ENCODE measurements at places on chromosomes 1 and 21.

DNA sequence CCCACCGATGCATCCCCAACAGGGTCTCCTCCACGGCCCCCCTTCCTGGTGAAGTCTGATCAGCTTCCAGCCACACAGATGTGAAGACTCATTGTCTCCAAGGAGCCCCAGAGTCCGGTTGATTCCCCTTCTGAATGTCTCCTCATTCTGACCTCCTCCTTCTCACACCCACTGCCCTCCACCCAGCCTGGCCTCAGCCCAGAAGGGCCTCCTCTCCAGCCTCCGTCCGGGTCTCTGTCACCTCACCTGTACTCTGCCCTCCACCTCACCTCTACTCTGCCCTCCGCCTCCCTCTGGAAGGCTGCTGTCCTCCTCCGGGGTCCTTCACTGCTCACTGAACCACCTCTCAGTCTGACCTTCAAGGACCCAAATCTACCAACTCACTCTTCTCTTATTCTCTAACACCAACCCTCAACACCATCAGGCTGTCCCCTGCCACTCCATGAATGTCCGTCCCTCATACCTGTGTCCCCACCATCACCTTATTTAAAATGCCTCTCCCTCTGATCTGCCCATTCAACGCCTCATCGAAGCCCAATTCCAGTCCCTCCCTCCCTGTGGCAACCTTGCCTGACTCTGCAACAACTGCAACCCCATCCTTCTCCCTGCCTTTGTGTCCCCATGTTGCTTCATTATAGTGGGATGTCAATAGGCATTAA, 201.2 kb downstream of the TOMM20 start:
- no peak for DNase-seq

- peak; percentile 57 for DNase-seq
Observed at GRCh38 chr1:169741666-169742394, 8.0 kb upstream of the SELE start.

GRCh38 chr1:84780000-84780716, 89.9 kb upstream of the SSX2IP start:
- DNase-seq: no peak

- no peak for DNase-seq
Observed at GRCh38 chr1:196029410-196029809, 578.8 kb downstream of the KCNT2 start.

- peak; percentile 32 for DNase-seq
Observed at GRCh38 chr1:74818661-74819456, 85.9 kb downstream of the TYW3 start.

DNA sequence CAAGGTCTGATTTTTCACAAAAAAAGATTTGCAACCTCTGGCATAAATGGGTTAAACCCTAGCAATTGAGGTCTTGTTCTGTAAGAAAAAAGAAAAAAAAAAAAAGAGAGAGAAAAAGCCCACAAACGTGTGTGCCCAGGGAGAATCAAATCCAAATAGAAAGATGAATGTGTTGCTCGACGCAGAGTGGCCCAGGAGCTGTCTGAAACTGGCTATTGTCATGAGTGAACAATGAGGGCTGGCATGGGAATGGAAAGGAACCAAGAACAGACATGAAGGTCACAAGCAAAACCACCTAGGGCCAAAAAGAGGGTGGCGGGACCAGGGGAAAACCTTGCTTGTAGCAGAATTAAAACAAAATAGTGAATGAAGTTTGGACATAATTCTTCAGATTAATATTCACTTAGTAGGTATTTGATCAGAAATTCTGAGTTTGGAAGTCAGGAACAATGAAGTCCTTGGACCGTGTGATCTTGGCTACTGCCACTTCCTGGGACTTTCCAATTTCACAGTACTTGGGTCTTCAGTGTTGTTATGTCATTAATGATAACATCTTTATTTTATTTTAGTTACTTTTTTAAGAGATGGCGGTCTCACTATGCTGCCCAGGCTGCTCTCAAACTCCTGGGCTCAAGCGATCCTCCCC, 3.1 kb downstream of the ENO1 start:
- no peak for DNase-seq

- no peak for DNase-seq
Observed at GRCh38 chr1:94105957-94106529, 14.9 kb downstream of the ABCA4 start.

GRCh38 chr1:208336137-208336518, 91.9 kb upstream of the PLXNA2 start:
- DNase-seq: no peak

DNA sequence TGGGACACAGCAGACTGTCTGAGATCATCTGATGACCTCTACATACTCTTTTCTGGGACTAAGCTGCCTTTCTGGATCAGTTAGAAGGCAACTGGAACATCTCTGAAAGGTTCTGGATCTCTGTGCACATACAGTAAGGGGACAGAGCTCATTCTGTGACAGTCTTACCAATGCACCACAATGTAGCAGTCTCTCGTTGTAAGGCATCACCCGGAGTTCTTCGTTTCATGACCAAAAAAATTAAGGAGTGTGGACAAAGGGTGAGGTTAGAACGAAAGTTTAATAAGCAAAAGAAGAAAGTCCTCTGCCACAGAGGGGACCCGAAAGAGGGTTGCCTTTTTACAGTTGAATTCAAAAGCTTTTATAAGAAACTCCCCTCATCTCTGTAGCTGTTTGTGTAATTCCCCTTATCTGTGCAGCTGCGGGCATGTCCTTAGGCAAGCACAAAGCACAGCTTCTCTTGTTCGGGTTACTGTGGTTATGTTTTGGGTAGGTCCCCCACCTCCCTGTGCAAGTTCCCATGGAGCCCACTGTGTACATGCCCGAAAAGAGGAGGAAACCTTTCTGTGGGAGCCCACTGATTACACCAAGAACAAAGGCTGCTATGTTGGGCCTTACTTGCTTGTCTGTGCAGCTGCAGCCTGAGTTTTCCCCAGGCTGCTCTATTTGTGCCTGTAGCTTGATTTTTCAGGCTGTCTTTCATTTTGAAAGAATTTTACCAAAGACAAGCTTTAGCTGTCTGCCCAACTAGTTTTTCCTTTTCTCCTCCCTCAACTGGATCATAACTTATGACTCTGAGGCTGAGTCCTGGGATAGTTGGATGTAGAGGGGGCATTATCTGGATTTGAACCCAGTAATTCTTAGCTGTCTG, 53.1 kb upstream of the CACNA1E start:
- no peak for DNase-seq

GRCh38 chr1:30870035-30870434, 38.5 kb downstream of the SDC3 start:
- DNase-seq: no peak

DNA sequence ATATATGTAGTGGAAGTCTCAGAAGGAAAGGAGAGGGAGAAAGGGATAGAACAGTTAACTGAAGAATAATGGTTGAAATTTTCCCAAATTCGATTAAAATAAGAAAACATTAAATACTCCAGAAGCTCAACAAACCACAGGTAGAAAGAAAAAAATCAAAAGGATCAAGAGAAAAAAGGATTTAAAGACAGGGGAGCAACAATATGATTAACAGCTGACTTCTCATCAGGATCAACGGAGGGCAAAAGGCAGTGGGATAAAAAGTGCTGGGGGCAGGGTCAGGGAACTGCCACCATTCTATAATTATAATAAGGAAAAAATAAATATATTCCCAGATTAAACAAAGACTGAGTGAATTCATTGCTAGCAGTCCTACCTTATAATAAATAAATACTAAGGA, 55.3 kb downstream of the CDKN2C start:
- no peak for DNase-seq

DNA sequence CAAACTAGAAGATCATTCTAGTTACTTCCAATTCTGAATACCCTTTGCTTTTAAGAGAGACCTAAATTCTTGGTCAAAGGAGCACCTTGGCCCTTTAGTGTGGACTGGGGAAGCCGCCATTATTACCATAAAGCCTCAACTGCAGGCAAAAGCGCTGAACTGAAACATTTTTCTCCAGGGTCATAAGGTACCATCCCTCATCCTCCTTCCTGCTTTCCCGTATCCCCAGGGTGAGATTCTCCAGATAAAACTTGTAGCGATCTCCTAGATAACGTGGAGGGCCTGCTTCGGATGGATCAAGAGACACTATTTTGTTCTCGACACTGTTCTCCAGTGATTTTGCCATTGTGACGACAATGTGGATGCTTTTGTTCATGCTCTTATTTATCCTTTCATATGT, 9.8 kb downstream of the SLAMF1 start:
- no peak for DNase-seq

- DNase-seq: peak; percentile 87
Observed at GRCh38 chr1:231827337-231828105, 200.9 kb downstream of the DISC1 start.

DNA sequence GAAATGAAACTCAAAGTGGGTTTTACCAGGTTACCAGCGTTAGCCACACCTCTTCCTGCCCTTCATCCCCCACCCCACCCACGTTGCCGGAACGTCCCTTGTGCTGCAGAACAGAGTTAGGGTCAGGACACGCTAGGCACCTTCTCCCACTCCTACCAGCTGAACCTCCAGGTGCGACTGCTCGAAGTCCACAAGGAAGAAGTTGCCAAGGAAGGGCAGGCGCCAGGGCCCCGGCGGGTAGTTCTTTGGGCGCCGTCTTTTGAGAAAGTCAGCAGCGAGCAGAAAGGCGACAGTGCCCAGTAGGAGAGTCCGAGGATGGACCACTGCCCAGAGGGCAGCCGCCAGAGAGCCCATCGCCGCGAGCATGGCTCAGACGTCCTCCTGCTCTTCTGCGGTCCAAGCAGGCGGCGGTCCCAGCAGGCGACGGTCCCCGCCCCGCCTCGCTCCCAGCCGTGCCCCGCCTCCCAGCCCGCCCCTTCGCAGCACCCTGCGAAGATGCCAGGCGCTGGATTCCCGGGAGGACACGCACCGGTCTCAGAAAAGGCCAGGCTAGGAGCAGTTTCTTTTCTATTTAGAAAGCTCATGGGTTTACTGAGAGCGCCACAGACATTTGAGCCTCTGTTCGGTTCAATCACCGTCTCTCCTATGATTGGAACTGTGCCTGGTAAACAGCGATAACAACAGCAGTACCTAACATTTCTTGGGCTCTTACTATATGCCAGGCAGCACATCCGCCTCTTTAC, at the start of gene CYP2J2:
Gene CYP2J2 (minus strand): TSS at position 393 of the 743 bp plus-strand sequence. CDS start 27 bp downstream, at position 366.
- no peak for DNase-seq

GRCh38 chr1:27042670-27043069, 30.0 kb upstream of the TENT5B start:
- no peak for DNase-seq

DNA sequence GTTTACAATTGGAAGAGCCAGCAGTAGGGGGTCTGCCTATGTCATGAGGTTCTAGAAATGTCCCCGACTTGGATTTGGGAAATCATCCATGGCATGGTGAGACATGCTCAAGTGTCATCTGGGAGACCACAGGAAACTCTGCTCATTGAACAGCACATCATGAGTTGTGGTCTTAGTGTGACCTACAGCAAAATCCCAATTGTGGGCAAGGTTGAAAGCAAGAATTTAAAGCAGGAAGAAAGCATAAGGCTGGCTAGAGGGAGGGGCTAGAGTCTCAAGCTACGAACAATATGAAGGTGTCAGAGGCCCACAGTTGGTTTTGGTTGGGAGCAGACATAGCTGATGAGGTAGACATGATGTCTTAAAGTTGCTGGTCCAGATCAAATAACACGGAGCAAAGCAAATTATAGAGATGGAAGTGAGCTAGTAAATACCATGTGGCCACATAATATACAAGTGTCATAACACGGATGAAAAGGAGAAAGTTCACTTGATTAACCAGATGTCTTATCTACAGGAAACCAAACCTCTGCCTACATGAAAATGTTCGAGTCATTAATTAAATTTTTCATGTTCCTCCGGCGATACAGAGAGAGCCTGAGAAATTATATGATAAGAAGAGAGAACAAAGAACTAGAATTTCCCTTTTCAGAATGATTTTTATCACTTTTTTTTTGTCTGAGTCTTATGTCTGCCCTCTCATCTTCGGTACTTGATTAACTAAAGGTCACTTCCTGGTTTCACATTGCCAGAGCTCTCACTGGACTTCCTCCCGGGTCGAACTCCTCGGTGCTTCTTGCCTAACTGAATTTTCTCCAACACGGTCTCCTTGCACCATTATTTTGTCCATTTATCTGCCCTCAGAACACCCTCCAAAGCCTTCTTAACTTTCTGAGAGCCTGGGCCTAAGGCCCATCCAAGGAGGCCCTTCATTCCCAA, 67.5 kb upstream of the DUSP10 start:
- DNase-seq: no peak

DNA sequence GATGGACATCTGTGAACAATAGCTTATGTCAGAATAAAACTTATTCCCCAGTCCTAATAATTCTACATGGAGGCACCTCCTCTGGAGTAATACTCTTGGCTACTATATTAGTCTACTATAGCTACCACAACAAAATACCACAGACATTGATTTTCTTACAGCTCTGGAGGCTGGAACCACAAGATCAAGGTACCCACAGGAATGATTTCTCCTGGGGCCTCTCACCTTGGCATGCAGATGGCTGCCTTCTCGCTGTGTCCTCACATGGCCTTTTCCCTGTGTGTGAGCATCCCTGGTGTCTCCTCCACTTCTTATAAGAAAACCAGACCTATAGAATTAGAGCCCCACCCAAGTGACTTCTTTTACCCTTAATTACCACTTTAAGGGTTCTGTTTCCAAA, 244.3 kb downstream of the BARHL2 start:
- no peak for DNase-seq

GRCh38 chr1:219498666-219499065, 114.2 kb downstream of the ZC3H11B start:
- DNase-seq: peak; percentile 56

- DNase-seq: no peak
Observed at GRCh38 chr21:42411197-42411869, 7.6 kb downstream of the UBASH3A start.

- no peak for DNase-seq
Observed at GRCh38 chr1:77975907-77976306, 3.0 kb downstream of the FUBP1 start.

DNA sequence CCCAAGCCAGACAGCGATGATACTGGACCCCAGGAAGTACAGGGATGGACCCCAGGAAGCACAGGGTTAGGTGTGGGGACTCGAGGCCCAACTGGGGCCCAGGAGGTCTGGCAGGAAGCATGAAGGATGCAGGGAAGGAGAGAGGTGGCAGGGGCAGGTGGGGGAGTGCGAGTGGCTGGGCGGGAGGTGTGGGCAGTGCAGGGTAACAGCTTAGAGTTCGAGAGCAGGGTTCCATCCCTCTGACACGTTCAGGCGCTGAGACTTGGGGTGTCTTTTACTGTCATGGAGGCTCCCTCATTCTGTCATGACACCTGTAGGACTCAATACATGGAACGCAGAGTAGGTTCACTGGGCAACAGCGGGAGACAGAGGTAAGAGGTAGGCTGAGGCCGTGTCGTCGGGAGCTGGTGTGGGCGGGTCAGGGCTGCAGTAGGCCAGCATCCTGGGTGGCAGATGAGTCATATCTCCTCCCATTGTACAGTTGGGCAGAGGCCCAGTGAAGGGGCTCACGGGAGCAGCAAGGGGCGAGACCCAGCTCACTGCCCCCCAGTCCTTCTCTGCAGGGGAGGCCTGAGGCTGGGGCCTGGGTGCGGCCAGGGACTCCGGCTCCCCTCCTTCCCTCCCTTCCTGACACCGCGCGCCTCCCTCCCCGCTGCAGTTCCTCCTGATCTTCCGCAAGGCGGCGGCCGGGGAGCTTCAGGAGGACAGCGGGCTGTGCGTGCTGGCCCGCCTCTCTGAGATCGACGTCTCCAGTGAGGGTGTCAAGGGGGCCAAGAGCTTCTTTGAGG, 11.6 kb upstream of the CTRC start:
- DNase-seq: no peak

DNA sequence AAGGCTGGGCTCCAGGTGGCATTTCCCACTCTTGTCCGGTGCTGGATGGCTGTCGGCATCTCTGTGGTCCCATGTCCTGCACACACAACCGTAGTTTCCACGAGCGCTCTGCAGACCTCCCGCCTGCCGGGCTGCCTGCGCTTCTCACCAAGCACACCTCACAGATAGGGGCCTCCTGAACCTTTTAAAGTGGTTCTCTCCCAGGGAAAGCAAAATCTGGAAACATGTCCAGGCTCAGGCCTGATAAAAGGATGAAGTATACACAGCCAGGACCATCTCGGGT, 46.2 kb downstream of the CAPN9 start:
- no peak for DNase-seq
